ENCODE measurements at places on chromosomes 6 and 20.

DNA sequence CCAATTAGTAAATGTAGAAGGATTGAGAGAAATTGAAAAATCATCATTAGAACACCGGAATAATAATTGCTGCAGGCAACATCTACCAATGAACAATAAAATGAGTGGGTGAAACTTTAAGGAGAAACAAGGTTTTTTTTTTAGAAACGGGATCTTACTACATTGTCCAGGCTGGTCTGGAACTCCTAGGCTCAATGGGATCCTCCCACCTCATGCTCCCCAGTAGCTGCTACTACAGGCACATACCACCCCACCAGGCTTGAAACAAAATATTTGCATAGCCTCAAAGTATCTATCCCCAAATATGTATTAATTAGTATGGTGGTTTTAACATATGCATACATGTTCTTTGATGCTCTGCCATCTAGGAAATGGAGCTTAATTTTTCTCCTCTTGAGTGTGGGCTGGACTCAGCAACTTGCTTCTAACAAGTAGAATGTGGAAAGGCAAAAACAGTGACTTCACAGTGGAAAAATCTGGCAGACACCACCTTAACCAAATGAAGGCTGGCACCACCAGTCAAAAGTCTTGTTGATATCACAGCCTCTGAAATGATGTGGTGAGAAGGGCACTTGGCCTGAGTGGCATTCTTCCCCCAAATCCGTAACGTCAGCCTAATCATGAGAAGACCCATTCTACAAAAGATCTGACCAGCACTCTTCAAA lies 12.1 kb downstream of the NRSN2 start:
- DNase-seq = no peak

DNA sequence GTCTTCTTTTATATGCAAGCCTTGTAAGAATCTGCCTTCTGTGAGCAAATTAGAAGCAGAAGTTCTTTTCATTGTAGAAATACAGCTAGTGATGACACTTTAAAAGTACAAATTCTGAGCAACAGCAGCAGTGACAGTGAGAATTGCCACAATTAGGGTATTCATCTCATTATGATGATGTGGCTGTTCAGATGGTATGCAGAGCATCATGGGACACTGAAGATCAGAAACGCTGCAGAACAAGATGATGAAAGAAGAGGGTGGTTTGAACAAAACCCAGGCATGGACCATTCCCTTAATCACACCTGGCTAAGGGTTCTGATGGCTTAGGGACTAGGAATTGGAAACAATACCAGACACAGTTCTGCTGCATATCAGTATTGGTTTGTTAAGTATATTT lies 312.7 kb upstream of the TBX18 start:
- DNase-seq = no peak

- no peak for DNase-seq
Measured at GRCh38 chr20:23684261-23684660, 4.6 kb downstream of the CST4 start.

DNA sequence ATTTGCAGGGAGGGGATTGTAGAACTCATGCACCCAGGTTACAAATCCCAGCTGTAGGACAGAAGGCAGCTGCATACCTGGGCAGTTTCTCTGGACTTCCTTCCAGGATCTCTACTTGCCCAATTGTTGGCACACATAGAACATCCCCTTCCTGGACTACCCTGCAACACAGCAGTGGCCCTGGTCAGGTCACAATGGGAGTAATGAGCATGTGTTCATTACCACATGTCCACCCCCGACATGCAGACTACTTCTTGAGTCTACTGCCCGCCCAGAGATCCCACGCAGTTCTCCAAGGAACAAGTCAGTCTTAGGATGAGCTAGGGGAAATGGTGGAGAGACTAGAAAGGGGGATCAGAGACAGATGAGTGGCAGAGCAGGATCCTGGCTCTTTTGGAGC lies 5.1 kb downstream of the PEX6 start:
- DNase-seq = no peak

GRCh38 chr6:6620766-6621425 lies 32.4 kb downstream of the LY86 start:
- no peak for DNase-seq

All from activated CD8-positive, alpha-beta memory T cell treated with anti-CD3 and anti-CD28 coated beads for 4 hours (primary cell).